ENCODE measurements at places on chromosomes 7 and 10. TPM values are rescaled to one million over a fixed set of nuclear protein-coding genes. Genes with fewer than 3 reads are reported as not detected.

The TFEC gene
- total RNA-seq, result under 0.01 TPM

The GDF2 gene
- not detected for total RNA-seq

The ASZ1 gene
- not detected for total RNA-seq

The PON2 gene
- total RNA-seq, result 42.0 TPM

Measured in smooth muscle cell of bladder (primary cell).